Aorta (tissue), 5 donors: ENCODE measurements at places on chromosomes 11 and 22. TPM values are rescaled to one million over a fixed set of nuclear protein-coding genes. Genes with fewer than 3 reads are reported as not detected.

GRCh38 chr11:128569291-128569690, 18.1 kb downstream of the ETS1 start:
- H3K27ac ChIP-seq = no peak overlapping the region
- no peaks in the 10 kb centered on the region for H3K4me1 ChIP-seq
- H3K36me3 ChIP-seq = no peaks in the 10 kb centered on the region
- H3K4me3 ChIP-seq = no peak overlapping the region

GRCh38 chr11:44998051-44998450, 47.4 kb upstream of the TP53I11 start:
- no peak for DNase-seq
- H3K4me3 ChIP-seq = no peak overlapping the region
- H3K4me1 ChIP-seq = no peaks in the 10 kb centered on the region

GRCh38 chr11:100923555-100923954, 206.1 kb downstream of the PGR start:
- DNase-seq = no peak
- no peaks in the 10 kb centered on the region for H3K27me3 ChIP-seq
- no peak overlapping the region for H3K27ac ChIP-seq
- no peaks in the 10 kb centered on the region for H3K36me3 ChIP-seq
- no peak overlapping the region for H3K4me3 ChIP-seq
- no peaks in the 10 kb centered on the region for H3K4me1 ChIP-seq

The GRAP2 gene
- not detected for polyA plus RNA-seq

DNA sequence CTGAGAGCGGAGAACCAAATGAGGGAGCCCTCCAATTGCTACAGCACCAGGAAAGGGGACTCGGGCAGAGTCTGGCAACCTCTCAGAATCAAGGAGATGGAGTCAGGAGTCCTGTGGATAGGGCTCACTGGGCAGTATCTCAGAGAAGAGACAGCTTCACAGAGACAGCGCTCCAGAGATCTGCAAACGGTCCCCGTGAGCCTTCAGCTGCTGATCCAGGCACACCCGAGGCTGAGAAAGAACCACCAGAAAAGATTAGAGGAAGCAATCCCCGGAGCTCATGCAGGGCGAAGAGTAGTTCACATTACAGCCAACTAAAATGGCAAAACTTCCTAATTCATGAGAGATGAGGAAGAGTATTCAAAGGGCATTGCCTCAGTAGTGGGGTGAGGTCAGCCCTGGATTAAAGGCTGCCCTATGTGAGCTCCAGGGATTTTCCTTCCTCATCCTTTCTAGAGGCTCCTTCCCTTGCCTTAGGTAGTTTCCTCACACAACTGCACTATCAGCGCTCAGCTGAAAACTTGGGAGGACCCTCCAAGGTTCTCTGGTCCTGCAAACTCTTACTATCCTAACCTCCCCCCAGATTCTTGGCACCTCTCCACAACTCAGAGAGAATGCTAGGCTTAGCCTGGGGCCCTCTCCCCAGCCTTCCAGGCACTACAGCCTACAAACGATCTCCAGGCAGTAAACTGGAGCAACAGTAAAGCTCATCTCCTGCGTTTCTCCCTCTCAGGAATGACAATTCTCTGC, 23.7 kb downstream of the SCN4B start:
- H3K36me3 ChIP-seq = no peaks in the 10 kb centered on the region
- H3K4me1 ChIP-seq = no peaks in the 10 kb centered on the region
- H3K27ac ChIP-seq = no peak overlapping the region
- no peak overlapping the region for H3K4me3 ChIP-seq

DNA sequence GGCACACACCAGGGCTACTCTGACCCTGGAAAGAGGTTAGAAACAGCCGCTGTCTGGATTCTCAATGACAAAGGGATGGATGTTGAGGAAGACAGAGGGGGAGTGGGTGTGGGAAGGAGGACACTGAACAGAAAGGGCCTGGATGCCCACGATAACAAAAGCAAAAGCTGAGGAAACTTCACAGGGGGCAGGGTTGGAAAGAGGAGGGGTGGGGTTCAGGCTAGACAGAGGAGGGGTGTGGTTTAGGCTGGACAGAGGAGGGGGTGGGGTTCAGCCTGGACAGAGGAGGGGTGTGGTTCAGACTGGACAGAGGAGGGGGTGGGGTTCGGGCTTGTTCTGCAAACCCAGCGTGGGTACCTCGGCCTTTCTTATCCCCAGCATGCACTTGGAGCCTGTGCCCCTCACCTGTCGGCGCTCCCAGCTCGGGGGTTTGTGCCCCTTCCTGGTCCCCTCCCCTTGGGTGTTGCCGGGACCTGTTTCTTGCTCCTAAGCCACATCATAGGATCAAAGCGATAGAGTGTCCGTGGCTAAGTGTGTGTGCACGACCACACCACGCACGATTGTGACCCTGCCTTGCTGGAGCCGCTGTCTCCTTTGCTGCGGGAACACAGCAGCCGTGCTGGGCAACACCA, 75.6 kb downstream of the BRD1 start:
- H3K27me3 ChIP-seq = no peaks in the 10 kb centered on the region
- H3K36me3 ChIP-seq = no peaks in the 10 kb centered on the region
- H3K27ac ChIP-seq = no peak overlapping the region
- DNase-seq = no peak
- H3K4me1 ChIP-seq = no peaks in the 10 kb centered on the region

The MUC2 gene
- polyA plus RNA-seq = 11.8 TPM

GRCh38 chr22:38042488-38042790, 14.8 kb upstream of the PICK1 start:
- no peak overlapping the region for H3K27ac ChIP-seq
- no peaks in the 10 kb centered on the region for H3K27me3 ChIP-seq
- no peak for DNase-seq
- no peaks in the 10 kb centered on the region for H3K4me1 ChIP-seq
- H3K4me3 ChIP-seq = no peak overlapping the region

- DNase-seq = no peak
- no peak overlapping the region for H3K27ac ChIP-seq
- no peaks in the 10 kb centered on the region for H3K36me3 ChIP-seq
- H3K27me3 ChIP-seq = no peaks in the 10 kb centered on the region
- H3K4me3 ChIP-seq = no peak overlapping the region
Measured at GRCh38 chr11:120959189-120959588, 64.7 kb upstream of the TBCEL start.

GRCh38 chr11:101775033-101775432, 139.8 kb upstream of the CEP126 start:
- no peak for DNase-seq
- no peaks in the 10 kb centered on the region for H3K36me3 ChIP-seq
- no peak overlapping the region for H3K27ac ChIP-seq
- no peaks in the 10 kb centered on the region for H3K27me3 ChIP-seq

DNA sequence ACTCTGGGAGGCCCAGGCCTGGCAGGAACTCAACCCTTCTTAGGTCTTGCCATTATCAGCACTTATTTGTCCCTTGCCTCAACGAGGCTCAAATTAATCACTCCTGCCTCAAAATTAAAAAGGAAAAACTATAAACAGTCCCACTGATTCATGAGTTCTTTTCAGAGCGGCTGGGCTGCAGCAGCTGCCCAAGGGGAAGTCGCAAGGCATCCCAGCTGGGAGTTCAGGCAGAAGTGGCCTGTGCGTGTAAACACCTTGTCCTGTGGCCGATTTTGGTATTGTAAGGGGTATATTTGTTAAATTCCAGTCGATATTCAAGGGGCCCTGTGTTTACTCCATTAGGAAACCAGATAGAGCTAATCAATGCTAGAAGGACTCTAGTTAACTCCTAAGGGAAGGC, 213.9 kb upstream of the CADM1 start:
- no peak overlapping the region for H3K4me3 ChIP-seq
- H3K4me1 ChIP-seq = no peaks in the 10 kb centered on the region
- no peaks in the 10 kb centered on the region for H3K36me3 ChIP-seq
- DNase-seq = no peak

The GPR83 gene
- polyA plus RNA-seq = not detected

The MPPED2 gene
- 8.3 TPM for polyA plus RNA-seq

DNA sequence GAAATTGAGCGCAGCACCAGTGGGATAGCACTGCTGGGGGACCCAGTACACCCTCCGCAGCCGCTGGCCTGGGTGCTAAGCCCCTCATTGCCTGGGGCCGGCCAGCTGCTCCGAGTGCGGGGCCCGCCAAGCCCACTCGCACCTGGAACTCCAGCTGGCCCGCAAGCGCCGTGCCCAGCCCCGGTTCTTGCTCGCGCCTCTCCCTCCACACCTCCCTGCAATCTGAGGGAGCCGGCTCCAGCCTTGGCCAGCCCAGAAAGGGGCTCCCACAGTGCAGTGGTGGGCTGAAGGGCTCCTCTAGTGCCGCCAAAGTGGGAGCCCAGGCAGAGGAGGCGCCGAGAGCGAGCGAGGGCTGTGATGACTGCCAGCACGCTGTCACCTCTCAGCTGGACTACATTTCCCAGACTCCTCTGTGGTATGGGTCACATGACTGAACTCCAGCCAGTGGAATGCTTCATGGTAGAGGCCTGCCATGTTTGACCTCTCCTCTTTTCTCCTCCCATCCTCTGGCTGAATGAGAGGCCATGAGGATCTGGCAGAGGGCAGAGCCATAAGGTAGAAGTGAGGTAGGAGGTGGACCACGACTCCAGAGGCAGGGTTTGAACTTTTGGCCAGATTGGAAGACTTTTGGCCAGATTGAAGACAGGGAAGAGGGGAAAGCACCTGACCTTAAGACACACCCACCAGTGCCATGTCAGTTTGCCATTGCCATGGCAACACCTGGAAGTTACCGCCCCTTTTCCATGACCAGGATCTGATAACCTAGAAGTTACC, 6.2 kb downstream of the MRGPRD start:
- no peaks in the 10 kb centered on the region for H3K4me1 ChIP-seq

GRCh38 chr11:14435717-14436512, 63.7 kb downstream of the COPB1 start:
- no peaks in the 10 kb centered on the region for H3K4me1 ChIP-seq
- H3K27ac ChIP-seq = no peak overlapping the region
- no peaks in the 10 kb centered on the region for H3K36me3 ChIP-seq
- no peak overlapping the region for H3K4me3 ChIP-seq

The APOA4 gene
- 0.64 TPM for polyA plus RNA-seq

DNA sequence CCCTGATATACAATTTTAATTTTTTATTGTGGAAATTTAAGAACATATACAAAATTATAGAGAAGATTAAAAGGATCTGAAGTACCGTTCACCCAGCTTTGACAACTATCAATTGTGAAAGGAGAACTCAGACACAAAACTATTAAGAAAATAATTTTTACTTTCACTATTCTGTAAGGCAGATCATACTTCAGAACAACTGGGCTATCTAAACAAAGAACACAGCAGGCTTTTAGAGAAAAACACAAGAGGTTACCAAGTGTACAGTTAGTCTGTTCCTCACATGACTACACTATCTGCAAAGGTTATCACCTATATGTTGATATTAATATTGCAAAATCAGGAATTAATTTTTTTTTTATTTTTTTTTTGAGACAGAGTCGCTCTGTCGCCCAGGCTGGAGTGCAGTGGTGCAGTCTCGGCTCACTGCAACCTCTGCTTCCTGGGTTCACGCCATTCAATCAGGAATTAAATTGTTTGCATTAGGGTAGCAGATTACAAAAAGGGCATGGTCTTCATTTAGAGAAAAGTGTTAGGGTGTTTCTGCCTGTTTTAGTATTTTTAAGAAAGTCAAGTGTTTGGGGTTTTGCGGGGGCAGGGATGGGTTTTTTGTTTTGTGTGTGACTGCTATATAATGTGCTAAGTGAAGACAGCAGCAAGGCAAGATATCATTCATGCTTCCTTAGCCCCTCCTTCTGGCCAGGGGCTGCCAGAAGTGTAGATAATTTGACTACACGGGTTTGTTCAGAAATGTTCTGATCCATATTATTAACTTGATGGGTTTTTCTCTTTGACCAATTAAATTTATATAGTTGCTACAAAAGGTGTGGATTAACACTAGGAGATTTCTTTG, 27.6 kb upstream of the SIK2 start:
- H3K4me3 ChIP-seq = no peak overlapping the region
- no peaks in the 10 kb centered on the region for H3K27me3 ChIP-seq
- DNase-seq = no peak
- H3K4me1 ChIP-seq = no peaks in the 10 kb centered on the region
- H3K27ac ChIP-seq = no peak overlapping the region

The PNPLA3 gene
- polyA plus RNA-seq = not detected

The SMIM35 gene
- polyA plus RNA-seq = not detected

- H3K4me3 ChIP-seq = no peak overlapping the region
Measured at GRCh38 chr11:108197351-108197750, 25.1 kb downstream of the NPAT start.

The SLC43A1 gene
- polyA plus RNA-seq = 8.6 TPM

DNA sequence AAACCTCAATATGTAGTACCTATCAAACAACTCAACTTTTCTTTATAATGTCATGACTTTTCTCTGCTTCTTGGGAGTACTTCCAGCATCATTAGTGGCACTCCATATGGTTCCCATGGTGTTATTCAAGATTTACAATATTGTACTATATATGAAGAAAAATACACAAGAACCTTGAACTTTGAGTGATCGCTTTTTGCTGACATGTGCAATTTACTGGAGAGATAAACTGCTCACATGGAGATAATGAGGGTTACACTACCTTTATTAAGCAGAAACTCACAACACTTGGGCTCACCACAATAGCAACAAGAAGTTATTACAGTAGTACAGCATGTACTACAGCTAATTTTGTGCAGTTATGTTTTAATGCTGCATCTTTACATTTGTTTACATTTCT, 388.2 kb downstream of the DLG2 start:
- no peaks in the 10 kb centered on the region for H3K4me1 ChIP-seq
- no peak for DNase-seq
- H3K27me3 ChIP-seq = no peaks in the 10 kb centered on the region
- no peak overlapping the region for H3K27ac ChIP-seq
- no peak overlapping the region for H3K4me3 ChIP-seq
- H3K36me3 ChIP-seq = no peaks in the 10 kb centered on the region

DNA sequence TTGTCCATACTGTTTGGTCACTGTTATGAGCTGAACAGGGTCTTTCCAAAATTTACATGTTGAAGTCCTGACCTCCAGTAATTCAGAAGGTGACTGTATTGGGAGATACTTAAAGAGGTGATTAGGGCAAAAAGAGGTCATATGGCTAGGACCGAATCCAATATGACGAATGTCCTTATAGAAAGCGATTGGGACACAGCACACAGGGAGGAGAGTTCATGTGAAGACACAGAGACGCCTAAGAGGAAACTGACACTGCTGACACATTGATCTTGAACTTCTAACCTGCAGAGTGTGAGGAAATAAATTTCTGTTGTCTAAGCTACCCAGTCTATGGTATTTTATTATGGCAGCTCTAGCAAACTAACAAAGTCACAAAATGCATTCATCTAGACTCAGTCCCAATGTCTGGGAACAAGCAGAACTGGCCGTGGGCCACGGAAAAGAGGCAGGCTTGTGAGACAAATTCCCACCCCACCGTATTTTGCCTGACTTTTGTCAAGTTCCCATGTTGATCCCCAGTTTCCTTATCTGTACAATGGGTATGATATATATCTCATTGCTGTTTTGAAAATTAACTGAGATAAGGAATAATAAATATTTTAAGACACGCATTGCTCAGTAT, 295.0 kb downstream of the NTM start:
- no peak overlapping the region for H3K27ac ChIP-seq
- no peak for DNase-seq
- H3K36me3 ChIP-seq = no peaks in the 10 kb centered on the region

The HTR3A gene
- polyA plus RNA-seq = 0.20 TPM

DNA sequence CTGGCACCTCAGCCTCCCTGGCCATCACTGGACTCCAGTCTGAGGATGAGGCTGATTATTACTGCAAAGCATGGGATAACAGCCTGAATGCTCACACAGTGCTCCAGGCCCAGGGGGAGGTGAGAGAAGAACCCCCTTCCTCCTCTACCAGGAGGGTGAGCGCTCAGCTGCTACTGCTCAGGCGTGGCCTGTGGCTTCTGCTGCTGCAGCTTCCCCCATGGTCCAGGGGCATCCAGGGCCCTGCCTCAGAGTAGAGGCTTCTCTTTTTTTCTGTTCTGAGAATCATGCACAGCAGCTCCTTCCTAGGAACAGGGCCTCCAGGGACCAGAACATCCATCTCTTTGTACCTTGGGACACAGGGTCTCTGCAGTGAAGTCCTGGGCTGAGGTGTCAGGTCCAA, 83.1 kb downstream of the VPREB1 start:
- no peaks in the 10 kb centered on the region for H3K36me3 ChIP-seq
- H3K4me3 ChIP-seq = no peak overlapping the region
- H3K27ac ChIP-seq = no peak overlapping the region
- no peaks in the 10 kb centered on the region for H3K4me1 ChIP-seq
- no peaks in the 10 kb centered on the region for H3K27me3 ChIP-seq
